ENCODE measurements at places on chromosomes 6 and 20.

DNA sequence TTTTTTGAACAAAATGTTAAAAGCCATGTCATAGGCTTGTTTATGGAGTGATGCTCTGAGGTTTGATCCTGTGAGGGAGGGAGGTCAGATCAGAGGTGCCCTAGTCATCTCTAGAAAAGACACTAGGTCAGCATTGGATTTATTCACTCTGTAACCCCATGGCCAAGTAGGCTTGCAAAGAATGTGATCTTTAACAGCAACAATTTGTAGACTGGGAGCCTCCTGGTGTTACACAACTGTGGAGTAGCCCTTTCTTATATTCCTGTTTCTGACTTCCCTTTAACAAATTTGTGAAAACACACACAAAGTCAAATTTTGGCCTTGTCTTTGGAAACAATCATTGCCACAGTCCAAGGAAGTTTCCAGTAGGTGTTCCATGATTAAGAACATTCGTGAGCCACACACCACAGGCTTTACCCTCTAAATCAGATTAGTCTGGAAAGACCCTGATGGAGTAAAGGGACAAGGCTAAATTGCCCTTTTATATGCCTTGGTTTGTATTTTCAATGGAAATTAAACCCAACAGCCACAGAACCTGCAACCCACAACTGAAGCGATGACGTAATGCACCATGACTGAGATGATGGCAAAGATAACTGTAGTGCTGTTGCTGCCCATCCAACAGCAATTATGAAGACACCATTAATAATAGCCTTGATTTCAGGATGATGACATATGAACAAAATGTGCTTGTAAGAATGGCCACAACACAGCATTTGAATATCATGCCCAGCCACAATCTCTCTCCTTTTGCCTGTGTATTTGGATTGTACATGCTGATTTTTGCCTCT, 22.1 kb downstream of the SCP2D1 start:
- no peak for DNase-seq

DNA sequence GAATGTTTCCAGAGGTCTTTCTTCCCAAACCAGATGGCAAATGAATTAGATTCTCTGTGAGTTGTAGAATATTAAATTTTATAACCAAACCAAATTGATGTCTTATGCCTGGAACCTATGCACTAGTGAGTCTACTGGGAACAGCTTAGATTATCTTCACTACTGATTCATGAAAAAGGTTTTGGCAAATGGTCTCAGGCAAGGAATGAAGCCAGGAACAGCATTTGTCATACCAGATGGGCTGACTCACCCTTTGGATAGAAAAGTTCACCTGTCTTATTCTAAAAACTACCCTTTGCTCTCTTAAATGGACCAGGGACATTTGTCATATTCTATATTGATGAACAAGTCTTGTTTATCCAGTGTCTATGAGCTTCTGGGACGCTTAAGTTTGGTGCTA, 135.4 kb upstream of the ECI2 start:
- DNase-seq = no peak

DNA sequence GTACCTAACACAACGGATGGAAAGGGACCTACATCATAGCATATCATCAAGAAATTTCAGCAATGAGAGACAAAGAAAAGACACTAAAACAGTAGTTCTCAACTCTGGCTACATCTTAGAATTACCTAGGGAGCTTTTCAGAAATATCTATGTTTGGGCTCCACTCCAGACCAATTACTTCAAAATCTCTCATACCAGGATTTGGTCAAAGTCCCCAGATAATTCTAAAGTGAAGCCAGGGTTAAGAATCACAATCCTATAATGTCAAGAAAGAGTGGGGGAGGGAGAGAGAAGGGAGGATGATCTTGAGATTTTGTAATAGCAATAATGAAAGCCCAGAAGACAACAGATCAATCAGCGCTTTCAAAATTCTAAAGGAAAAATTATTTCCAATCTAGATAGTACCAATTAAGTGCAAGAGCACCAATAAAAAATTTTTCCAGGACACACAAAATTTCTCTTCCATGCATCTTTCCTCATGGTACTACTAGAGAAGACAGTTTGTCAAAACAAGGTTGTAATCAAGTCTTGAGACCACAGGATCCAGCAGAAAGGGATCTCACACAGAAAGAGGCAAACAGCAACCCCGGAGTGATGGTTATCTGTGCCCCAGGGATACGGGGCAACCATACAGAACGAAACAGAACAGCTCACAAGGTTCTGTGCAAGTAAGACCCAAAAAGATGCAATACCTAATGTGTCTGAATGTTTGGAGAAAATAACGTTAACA, 152.9 kb upstream of the DST start:
- no peak for DNase-seq

GRCh38 chr6:16205377-16206144, 32.8 kb upstream of the GMPR start:
- peak; percentile 72 for DNase-seq

DNA sequence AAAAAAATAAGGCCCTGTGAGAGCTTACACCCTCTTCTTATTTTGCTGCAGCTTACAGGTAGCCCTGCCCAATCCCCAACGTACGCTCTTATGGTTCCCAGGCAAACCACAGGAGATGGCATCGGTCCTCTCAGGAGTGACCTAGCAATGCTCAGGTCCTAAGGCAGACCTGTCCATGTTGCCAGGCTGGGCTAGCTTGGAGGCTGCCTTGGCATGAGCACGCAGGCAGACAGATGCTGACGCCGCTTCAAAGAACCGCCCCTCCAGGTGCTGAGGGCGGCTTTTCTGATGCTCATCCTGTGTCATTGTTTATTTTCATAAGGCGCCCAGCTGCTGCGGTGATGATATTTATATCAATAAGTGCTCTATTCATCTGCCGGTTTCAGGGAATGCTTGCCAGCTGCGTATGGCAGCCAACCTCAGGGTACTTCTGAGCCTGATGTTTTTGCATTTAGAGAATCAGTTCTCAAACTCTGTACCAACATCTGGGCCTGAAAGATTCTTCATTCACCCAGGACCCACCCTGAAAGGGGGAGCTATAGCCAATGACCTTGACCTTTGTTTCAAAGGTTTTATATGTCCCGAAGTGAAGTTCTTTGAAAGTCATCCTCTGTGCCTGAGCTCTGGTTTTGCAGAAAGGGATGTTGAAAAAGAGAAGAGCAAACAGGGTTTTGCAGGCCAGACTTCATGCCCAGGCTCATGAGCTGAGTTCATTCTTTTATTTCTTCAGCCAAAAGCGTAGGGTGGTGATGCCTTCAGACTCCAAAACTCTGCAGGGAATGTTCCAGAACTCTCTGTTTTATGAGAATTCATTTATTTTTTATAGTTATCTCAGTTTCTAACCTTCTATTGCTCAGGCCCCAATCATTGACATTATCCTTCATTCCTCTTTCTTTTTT, 475.6 kb upstream of the CHD6 start:
- peak; percentile 64 for DNase-seq

DNA sequence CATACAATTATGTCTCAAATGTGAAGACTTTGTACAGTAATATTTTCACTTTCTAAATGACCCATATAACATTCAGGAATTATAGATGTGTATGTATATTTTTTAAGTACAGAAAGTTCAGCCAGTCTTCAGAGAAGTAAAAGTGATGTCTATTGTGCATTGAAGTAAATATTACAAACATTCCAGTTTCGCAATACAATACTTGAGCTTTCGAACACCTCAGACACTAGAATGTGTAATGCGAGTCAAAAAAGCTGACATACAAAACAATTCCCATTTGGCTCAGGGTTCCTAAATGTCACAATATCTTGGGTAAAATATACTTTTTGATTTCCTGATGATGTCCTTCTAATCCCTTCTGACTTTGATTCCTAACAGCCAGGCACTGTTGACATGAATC, 101.4 kb downstream of the ZNF217 start:
- DNase-seq = no peak

GRCh38 chr6:3328145-3328544, 69.4 kb downstream of the PSMG4 start:
- DNase-seq = no peak

- no peak for DNase-seq
Observed at GRCh38 chr6:148795563-148795962, 48.7 kb downstream of the UST start.

DNA sequence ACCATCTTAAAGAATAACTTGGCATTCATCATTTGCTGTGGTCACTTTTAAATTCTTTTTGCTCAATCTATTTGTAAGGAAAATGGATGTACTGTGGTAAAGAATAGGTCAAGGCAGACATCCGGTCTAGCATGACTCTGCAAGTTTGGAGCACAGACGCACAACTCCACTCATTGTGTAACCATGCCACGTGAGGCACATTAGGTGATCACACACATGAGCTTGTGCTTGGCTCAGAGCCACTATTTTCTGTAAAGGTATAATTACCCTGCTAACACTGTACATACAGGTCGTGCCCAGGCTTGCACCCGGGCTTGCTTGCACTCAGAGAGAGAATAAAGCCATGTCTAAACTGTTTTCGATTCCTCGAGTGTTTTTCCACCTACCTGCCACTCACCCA, 1289.1 kb upstream of the ADGRB3 start:
- peak; percentile 95 for DNase-seq

- no peak for DNase-seq
Observed at GRCh38 chr6:77774457-77774856, 121.6 kb downstream of the MEI4 start.

GRCh38 chr20:4800676-4801449, 79.2 kb downstream of the PRND start:
- no peak for DNase-seq

- DNase-seq = peak; percentile 24
Observed at GRCh38 chr6:116536216-116536621, 9.3 kb downstream of the TRAPPC3L start.

DNA sequence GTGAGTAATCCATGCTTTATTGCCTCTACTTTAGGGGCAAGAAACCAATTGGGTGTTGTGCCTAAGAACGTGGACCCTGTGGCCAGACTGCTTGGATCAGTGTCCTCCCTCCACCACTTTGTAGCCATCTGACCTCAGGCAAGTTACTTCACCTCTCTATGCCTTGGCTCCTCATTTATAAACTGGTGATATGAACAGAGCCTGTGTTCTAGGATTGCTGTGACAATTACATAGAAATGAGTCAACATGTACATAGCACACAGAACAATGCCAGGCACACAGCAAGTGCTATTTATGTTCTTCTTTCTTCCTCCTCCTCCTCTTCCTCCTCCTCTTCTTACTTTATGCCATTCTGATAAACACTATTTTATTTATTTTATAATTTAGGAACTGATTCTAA, 339.4 kb downstream of the CD83 start:
- DNase-seq = no peak

- peak; percentile 48 for DNase-seq
Observed at GRCh38 chr20:14336686-14337085, 726 bp downstream of the FLRT3 start.

- DNase-seq = no peak
Observed at GRCh38 chr6:54426995-54427394, 118.8 kb downstream of the TINAG start.

- no peak for DNase-seq
Observed at GRCh38 chr20:39523405-39523804, 561.3 kb downstream of the DHX35 start.

DNA sequence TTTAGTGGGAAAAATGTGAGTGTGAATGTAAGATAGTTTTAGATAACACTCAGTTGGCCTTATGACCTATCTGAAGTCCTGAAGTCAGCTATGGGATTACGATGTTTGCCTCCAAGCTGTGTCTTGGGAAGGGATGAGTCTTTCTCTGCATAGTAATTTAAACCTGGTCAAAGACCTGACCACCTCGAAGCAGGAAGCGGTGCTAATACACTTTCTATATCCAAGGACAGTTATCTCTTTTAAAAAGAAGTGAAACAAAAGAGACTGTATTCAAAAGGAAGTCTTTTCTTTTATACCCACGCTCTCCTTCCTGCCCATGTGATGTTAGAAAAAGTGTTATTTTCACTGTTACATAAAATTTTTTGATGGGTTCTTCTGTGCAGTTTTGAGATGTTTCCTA, 94.9 kb downstream of the JARID2 start:
- DNase-seq = no peak

DNA sequence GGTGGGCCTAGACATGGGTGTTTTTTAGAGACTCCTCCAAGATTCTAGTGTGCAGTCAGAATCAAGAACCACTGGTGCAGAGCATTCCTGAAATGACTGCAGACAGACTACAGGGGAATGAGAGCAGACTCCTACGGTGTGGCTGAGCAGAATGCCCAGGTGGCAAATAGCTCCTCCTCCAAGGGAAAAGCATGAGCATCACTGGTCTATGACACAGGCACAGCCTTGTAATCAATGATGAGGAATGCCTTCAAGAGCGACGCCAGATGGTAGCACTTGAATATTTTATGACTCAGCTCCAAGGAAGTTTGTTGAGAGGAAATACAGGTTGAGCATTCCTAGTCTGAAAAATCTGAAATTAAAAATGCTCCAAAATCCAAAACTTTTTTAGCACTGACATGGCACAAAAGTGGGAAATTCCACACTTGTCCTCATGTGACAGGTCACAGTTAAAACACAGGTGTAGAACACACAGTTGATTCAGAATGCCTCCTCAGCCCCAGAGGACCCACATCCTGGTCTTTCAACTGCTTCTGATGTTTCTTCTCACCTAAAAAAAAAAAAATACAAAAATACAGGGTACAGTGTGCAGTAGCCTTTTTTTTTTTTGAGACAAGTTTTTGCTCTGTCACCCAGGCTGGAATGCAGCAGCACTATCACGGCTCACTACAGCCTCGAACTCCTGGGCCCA, 10.6 kb upstream of the FAM8A1 start:
- no peak for DNase-seq

DNA sequence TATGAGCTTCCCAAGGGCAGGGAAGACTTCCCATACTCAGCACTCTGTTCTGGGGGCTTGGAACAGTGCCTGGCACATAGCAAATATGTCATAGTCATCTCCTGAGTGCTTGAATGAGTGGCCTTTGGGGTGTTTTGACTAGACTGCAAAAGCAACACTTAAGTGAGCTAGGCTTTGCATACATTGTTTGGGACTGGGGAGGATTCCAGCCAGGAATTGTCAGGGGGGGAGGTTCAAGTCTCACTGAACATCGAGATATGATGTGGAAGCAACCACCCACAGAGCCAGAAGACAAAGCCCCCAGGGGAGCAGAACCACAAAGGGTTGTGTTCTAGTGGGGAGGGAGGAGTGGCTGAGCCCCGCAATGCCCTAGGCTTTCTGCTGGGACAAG, 98.4 kb downstream of the SYCP2 start:
- peak; percentile 27 for DNase-seq

GRCh38 chr6:151904631-151905030, 97.1 kb downstream of the ESR1 start:
- no peak for DNase-seq

DNA sequence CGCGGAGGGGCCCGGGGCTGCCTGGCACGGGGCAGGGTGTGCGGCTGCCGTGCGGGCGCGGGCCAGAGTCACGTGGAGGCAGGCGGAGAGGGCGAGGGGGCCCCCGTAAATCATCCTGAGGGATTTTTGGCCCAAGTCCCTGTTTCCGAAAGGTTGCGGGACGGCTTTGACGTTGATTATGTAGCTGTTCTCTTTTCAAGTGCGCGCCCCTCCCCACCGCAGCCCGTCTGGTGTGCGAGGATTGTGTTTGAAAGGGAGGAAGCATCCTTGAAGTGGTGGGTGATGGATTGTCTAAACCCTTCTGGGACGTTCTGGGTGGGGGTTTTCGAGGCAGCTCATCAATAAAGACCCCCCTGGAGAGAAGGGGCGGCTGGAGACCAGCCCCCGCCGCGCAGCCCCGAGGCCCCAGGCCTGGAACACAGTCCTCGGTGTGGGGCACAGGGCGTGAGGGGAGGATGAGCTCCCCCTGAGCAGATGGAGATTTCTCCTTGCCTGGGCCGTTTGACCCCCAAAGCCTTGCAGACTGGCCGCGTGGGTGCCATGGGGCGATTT, 7.0 kb upstream of the FOXF2 start:
- no peak for DNase-seq

GRCh38 chr20:37901654-37902503, 1.0 kb upstream of the VSTM2L start:
- peak; percentile 56 for DNase-seq

- no peak for DNase-seq
Observed at GRCh38 chr6:84546427-84546914, 217.9 kb downstream of the TBX18 start.

Measured in NCI-H748 treated with DMSO at 0.1 percent for 48 hours (cell line).